ENCODE measurements at places on chromosomes 11 and 22.

DNA sequence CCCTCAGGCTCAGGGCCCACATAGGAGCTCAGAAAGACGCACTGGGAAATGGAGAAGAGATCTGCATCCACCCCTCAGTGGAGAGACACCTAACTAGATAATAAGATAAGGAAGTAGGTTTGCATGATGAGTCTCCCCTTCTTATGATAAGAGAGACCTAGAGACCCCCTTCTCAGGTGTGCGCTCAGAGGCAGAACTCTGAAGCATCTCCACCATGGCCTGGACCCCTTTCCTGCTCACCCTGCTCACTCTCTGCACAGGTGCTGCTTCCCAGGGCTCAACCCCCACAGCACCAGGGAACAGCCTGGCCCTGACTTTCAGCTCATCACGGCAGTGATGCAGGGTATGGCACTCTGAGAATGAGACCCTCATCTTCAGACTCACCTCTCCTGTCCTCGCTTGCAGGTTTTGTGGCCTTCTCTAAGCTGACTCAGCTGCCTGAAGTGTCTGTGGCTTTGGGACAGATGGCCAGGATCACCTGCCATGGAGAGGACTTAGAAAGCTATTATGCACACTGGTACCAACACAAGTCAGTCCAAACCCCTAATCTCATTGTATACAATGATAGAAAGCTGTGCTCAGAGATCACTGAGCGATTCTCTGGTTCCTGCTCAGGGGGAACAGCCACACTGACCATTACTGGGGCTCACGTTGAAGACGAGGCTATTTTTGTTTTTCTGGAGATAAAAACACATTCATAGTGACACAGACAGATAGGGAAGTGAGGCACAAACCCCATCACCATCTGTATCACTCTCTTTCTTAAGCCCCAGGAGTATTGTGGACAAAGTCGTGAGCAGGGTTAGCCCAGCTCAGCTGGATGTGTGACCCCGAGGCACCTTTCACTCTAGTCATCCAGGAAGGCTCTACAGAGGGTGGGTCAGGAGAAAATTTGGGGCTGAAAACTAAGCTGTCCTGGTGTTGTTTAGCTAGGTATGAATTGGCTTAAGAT is 29.7 kb upstream of the IGLL5 start:
- DNase-seq, result no peak

DNA sequence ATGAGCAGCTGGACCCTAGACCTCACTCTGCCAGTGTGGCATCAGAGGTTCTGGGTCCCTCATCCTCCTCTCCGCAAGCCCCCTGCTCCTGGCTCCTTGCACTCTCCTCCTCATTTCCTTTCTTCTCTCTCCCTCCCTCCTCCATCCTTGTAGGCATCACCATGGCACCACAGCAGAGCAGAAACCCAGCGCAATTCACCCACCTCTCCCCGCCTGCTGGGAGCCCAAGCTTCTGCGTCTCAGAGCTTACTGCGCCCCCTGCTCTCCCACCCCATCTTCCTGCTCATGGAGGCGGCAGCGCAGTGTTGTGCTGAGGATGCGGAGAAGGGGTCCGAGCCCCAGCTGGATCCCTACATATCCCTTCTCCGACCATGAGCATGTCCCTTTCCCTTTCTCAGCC is 1.7 kb downstream of the CHRM1 start:
- DNase-seq, result no peak

- DNase-seq, result no peak
Observed at GRCh38 chr11:131754671-131755070, 384.3 kb downstream of the NTM start.

DNA sequence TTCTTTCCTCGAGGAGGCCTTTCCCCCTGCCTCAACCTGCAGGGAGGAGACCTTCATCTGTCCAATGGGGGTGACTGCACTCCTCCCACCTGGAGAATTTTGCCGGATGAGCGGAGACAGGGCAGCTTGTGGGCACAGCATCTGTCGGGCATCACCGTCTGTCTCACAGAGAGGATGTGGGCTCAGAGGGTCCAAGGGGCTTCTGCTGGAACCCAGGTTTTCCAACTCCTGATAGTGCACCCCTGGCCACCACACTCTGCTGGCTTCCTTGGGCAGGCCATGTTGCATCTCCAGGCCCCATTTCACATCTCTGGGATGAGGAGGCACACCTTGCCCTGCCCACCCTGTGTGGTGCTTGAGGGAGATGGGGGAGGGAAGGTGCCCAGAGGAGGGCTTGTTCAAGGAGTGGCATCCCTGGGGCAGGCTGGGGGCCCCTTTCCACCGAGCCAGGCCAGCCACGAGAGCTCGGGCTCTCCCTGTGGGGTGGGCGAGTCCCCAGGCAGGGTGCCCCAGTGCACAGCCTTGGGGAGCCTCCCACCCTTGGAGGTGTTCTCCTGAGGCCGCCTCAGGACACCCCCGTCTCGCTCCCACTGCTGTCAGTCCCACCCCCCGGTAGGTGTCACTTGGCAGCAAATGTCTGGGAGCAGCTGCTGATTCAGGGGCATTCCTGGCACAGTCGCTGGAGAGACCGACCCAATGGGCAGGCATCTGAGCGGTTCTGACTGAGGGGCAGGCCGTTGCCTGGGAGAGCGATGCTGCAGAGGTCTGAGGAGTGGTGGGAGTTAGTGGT is 84.2 kb downstream of the MORC2 start:
- no peak for DNase-seq

- DNase-seq, result no peak
Observed at GRCh38 chr11:44978961-44979331, 28.3 kb upstream of the TP53I11 start.

- no peak for DNase-seq
Observed at GRCh38 chr22:22074634-22075381, 92.2 kb upstream of the TOP3B start.

DNA sequence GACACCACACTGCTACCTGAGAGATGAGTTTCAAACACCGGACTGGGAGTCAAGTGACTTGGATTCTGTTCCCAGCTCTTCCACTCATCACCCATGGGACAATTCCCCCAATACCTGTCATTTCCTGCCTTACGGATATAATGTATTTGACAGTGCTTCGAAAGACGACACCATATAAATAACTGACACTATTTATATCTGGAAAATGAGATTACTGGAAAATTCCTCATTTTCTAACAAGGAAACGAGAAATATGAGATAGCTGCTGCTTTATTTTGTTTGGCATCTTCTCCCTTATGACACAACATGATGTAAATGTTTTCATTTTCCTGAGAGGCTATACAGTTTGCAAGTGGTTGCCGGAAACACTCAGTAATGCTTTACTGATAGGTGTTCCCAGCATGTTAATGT is 8.6 kb downstream of the HSCB start:
- DNase-seq, result no peak

DNA sequence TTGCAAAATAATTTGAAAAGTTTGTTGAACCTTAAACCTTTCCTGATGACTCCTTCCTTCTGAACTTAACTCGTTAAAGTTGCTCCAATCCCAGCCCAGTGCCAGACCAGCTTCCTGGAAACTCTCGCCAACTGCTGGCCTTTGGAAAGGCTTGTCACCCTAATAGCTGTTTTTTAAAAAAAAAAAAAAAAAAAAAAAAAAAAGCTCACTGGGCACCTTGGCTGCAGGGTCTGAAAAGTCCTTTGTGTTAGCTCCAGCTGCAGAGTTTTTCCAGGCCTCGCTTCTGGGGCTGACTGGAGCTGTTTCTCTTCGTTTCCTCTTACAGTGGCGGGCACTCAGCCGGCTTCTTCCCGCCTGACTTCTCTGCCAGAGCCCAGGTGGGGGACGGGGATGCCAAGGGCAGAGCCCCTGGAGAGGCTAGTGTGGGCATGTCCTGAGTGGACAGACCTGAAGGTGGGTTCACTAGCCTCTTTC is 25.1 kb downstream of the KCNQ1OT1 start:
- no peak for DNase-seq

DNA sequence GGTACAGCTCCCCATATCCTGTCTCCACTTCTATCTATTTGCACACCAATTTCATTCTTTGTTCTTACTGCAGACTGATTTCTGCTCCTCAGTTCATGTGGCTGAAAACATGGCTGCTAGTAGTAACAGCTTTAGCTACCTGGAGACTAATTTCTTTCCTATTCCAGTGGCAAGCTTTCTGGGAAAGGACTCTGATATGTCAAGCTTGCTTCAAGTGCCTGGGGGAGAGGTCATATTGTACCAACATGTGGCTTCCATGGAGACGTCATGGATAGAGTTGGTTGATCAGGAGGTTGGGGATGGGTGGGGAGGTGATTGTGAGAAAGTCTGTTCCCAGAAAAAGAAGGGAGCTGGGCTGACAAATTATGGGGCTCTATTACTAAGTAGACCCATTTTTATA is 44.9 kb downstream of the ADM start:
- no peak for DNase-seq

DNA sequence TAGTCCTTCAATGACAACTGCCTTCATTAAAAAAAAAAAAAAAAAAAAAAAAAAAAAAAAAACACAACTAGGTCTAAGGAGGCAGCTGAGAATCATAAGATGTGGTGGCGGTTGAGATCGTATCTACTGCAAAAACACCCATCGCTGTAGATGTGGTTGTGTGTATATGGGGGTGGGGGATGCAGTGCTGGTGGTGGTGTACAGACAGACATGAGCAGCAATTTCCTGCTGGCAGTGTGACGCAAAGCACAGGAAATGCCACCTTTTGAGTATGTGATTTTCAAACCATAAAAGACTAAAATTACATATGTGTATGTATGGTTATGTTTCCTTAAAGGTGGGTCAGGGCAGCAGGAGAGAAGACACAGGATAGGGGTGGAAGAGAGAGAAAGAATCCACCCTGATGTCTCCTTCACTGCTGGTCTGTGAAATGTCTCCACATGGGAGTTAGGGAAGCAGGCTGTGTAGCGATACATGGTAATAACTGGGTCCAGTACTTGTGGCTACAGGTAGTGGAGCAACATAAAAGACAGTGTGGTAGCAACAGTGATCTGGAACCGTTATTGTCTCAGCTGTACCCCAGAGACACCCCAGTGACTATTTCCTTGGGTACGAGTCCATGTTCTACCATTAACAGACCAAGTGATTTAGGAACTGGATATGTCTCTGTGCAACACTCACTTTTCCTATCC is 57.9 kb downstream of the SYTL2 start:
- peak; percentile 82 for DNase-seq

GRCh38 chr11:45832811-45833441 is 14.3 kb upstream of the CRY2 start:
- DNase-seq, result no peak

DNA sequence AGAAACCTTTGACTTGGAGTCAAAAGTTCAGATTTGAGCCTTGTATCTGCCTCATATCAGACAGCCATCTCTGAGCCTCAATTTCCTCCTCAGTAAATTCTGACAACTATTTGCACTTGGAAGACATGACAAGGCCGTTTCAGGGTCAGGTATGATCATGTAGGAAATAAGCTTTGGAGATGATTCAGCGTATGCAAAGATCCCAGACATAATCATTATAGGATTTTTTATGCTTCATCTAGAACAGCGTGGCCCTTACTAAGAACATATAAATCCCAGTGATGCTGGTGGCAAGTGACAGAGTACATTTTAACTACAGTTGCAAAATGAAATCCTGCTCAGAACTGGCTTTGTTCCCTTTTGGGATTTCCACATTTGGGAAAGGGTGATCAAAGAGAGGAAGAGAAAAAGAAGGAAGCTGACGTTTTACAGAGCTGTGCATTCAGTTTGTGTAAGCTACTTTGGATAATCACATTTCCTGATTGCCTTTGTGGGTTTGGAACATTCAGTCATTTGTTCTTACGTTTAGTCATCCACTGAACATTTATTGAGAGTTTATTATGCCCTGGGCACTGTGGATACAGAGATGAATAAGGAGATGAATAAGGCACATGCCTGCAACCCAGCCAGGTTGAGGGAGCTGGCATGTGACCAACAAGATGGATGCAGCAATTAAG is 81.9 kb upstream of the HEPHL1 start:
- no peak for DNase-seq

DNA sequence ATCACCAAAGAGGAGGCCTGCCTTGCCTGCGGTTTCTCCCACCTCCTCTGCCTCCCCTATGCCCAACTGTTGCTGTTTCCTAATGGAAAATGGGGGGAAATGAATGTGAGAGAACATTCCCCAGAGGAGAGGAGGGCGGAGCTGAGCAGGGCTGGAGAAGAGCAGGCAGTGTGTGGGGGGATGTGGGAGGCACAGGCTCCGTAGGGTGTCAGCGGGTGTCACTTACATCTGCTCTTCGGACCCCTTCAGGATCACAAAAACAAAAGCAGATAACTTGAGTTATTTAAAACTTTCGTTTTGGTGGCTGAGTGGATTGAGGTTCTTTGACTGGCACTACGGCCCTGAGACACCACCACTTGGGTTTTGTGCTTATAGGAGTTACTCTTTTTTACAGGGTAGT is 93.8 kb downstream of the CEP164 start:
- no peak for DNase-seq

DNA sequence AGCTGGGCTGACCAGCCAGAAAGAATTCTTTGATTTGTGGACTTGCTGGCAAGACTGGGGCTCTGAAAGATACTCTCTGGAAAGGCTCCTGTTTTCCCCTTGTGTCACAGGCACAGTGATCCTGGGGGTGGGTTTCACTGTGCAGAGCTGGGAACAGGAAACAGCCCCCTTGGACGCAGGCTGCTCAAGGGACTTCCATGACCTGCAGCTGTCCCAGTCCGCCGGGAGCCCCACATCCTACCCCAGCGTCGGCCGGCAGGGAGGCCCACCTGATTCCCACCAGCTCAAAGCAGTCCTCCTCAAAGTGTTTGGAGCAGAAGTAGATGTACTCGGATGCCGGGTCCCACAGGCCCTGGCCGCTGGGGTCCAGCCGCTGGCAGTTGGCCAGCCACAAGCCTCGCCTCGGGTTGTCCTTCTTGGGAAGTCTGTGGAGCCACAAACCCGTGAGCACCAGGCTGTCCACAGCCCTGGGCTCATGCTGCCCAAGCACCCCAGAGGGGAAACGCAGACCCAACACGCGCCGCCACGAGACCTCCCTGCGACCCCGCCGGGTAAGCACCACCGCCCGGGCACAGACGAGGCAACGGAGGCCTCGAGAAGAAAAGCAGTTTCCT is 824 bp downstream of the THAP7 start:
- DNase-seq, result no peak

All from activated CD4-positive, alpha-beta T cell treated with anti-CD3 and anti-CD28 coated beads for 1 hour (primary cell).